HCT116 (cell line): ENCODE measurements at places on chromosomes 7 and 10.

GRCh38 chr10:11017570-11018431, at the start of gene CELF2:
TSS of gene CELF2 (plus strand) at chr10:11017872. CDS start at chr10:11018090, 218 bp downstream.
- no peak for DNase-seq

DNA sequence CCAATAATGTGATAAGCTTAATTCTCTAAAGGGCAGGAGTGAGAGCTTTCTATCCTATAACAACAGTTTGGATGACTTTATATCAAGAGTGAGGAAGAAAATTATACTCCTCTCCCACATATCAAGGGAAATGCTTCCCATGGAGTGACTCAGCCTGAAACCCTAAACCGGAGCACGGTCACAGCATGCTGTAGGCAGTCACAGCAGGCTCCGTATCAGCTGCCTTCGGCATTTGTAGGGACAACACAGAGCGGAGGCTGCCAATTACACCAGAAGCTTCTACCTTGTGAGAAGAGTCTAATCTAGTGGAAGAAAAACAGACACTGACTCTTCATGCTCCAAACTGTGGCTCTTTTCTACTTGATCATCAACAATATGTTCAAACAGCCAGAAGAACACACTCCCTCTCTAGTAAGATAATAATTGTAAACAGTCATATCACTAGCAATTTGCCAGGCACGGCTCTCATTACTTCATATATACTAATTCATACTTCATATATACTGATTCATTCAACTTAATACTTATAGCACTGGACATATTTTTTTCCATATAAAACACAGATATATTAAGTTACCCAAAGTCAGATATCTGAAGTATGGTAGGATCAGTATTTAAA, 65.9 kb downstream of the DGKB start:
- peak; percentile 10 for DNase-seq

DNA sequence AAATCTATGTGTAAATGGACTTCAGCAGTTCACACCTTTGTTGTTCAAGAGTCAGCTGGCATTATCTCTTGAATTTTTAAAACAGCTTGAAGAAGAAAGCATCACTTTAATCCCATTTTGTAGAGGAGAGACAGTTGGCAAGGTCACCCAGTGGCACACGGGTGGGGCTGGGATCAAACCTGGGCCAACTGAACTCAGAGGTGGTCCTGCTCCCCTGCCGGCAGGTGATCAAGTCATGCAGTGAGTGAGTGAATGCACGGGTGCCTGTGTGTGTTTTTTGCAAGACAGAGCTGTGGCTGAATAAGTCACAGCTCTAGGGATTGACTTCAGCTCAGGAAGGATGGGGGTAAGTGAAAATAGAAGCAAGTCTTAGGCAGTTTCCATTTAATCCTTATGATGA, 9.5 kb downstream of the GHRHR start:
- no peak for DNase-seq

DNA sequence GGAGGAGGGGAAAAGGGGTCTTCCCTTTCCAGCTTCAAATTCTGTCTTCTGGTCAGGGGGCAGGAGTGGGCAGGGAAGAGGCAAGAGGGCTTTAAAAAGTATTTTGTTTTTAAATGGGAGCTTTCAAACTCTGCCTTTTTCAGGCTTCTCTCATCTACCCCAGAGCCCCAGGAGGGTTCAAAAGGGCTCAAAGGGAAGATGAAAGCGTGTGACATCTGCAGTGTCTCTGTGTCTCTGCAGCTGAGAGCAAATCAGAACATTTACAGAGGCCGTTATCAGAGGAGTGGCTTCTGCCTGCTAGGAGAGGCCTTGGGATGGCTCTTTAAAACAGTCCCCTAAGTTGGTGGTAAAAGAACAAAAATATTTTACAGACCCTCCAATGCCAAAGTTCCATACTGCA, 30.3 kb downstream of the TRIM8 start:
- no peak for DNase-seq

- DNase-seq = no peak
These were observed 314.5 kb upstream of the AKR1E2 start for GRCh38 chr10:4511509-4511908.

- DNase-seq = no peak
These were observed 18.1 kb downstream of the RAB11FIP2 start for GRCh38 chr10:118028619-118029018.

DNA sequence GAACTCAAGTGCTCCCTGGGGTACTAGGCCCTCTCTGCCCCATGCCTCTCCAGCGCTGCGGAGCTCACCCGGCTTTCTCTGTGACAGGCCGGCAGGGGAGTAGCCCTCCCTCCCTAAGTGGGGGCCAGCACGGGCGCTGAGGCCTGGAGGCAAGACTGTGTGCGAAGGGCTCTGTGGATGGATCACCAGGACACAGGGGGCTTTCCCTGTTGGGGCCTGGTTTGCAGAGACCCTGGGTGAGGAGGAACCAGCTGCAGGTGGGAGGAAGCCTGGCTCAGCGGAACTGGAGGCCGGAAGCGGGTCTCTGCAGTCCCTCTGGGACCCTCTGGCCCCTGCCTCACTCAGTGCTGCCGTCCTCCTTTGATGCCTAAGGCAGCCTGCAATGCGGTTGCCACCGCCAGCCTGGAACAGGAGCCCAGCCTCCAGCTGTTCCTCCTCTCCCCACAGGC, 106.0 kb downstream of the CYTH3 start:
- no peak for DNase-seq

DNA sequence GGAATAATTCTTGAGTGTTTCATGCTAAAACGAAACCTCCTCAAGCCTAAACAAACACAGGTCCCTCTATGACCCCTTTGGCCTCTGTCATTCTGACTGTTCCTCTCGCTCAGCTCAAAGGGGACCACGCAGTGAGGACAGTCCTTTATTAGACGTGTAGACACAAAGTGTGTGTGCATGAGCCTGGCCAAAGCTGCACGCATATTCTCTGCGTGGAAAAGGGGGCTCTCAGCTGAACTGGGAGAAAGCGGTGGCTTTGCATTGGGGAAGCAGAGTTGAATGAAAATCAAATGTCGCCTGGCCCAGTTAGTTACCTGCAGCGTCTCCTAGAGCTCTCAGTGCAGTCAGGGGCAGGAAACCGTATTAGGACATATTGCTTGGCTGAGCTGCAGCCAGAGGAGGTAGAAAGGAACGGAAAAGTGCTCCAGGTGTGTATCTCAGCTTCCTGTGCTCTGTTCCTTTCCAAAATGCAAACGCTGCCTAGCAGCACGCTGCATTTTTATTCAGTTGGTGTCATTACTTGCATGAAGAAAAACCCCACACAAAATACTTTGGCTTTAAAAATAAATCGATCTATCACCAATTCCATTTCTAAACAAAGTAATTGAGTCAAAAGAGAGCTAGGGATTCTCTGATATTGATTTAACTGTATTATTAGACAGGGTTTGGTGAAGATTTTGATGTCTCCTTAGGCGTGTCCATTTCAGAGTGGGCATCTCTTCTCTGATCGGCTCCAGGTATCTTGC, 4.9 kb downstream of the GATA3 start:
- no peak for DNase-seq

- DNase-seq = no peak
These were observed 168.6 kb upstream of the NEBL start for GRCh38 chr10:21065621-21066248.

DNA sequence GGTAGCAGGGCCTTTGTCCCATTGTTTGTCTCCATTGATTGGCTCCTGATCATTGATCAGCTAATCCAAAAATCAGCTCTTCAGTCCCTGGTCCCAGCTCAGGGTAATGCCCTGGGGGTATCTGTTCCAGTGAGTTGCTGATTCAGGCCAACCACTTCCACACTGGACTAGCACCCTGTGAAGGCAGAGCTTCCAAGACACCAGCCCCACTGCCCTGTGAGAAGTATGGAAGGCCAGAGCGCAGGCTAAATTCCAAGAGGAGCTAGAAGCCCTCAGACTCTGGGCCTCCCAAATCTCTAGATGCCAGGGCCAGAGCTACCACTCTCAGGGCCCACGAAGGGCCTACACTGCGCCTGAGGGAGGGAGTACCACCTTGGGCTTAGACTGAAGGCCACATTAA, 10.4 kb downstream of the TMEM72 start:
- no peak for DNase-seq

DNA sequence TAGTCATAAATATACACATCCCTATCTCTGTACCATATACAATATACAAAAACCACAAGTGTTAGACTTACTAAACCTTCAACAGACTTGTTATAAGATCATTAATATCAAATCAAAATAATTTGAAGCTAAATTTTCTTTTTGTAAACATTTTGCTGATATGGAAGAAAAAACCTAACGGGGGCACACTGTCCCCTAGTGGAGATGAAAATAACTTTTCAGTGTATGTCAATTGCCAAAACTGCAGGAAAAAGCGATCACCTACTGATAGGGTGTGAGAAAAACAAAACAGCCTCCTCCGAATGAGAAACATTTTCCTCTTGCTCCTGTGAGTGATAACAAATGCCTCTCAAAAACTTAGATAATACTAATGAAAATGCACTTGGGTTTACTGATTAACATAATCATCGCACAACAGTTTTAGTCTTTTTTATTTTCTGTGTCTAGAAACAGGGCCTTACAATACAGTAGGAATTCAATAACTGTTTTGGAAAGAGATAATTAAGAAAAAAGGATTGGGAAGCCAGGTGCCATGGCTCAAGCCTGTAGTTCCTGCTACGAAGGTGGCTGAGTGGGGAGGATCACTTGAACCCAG, 322.7 kb downstream of the CRPPA start:
- DNase-seq = peak; percentile 32

DNA sequence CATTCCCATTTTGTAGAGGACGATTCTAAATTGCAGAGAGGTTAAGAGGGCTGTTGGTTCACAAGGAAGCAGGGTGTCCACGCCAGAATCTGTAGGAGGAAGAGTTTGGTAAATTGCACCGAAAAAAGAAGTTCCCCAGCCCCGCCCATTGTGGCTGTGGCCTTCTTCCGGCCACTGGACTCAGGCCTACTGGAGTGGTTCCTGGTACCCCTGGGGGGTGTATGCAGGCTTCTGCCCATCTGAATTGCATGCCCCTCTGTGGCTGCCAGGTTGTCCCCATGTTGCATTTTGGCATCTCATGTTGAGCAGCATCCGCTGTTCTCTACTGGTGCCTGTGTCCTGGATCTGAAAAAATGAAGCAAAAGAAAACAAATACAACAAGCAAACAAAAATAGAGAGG, 234.2 kb downstream of the WDR11 start:
- DNase-seq = no peak

GRCh38 chr10:131825960-131826650, 74.7 kb upstream of the PPP2R2D start:
- no peak for DNase-seq

DNA sequence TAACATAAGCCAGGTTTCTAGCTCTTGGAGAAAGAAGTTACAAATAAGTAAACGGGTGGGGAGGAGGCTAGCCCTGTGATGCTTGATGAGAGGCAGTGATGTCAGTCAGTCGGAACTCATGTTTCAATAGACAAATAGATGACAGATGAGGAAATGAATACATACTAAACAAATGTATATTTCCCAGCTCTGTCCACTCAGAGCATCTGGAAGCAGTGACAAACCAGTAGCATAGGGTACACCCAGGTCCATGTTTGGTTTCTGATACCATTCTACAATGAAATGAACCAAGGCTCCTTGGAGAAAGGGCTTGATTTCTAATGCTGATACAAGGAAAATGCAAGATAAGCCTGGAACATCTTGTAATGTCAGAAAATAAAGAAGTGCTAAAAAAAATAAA, 30.6 kb downstream of the PODXL start:
- DNase-seq = no peak

DNA sequence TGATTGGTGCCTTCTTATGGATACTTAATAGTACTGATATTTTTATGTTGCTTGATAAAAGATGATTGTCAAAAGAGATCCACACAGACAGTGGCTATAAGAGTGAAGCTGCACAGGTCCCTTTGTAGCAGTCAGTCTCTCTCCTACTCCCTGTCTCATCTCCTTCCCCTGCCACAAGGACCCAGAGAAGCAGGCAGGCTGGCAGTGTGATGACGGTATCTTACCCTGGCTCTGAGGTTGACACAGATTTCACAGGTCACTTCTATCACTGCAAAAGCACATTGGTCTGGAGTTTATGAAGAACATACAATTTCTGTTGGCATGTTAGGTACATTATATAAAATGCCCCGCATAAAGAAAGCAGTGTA, 64.4 kb upstream of the AHR start:
- DNase-seq = no peak

DNA sequence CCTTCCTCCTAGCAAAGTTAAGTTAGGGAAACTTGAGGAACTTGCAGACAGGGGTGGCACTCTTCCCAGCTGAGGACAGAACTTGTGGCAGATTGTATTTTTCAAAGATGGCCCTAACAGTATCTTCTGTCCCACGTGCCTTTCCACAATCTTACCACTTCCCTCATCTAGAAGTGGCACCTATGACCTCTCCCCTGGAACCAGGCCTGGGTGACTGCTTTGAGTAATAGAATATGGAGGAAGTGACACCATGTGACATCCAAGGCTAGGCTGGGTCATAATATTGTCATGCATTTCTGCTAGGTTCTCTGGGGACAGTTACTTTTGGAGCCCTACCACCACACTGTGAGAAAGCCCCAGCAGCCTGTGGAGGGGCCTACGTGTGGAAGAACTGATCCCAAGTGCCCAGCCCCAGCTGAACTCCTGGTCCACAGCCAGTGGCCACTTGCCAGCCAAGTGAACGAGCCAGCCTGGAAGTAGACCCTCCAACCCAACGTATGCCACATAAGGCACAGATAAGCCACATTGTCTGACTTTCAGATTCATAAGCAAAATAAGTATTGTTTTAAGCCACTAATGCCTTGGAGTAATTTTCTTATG, 193.7 kb downstream of the PTPN20 start:
- no peak for DNase-seq

- no peak for DNase-seq
These were observed 138.6 kb downstream of the PPP1R17 start for GRCh38 chr7:31825576-31825975.

DNA sequence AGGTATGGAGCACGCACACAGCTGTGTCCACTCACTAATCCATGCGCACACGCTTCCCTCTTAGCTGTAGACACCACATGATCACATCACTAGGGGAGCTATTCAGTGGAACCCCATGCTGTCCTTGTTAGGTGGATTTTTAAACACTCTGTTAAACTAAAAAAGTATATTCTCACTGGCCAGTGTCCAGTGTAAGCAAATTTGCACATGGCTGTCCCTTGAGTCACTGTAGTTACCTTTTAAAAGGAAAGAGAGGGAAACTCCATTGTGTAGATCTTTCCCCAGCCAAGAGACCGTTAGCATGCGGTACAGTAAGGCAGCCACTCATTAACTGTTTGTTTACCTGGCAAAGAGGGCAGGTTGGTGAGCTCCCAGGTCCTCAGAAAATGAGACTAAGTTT, 81.6 kb upstream of the INSYN2A start:
- no peak for DNase-seq

DNA sequence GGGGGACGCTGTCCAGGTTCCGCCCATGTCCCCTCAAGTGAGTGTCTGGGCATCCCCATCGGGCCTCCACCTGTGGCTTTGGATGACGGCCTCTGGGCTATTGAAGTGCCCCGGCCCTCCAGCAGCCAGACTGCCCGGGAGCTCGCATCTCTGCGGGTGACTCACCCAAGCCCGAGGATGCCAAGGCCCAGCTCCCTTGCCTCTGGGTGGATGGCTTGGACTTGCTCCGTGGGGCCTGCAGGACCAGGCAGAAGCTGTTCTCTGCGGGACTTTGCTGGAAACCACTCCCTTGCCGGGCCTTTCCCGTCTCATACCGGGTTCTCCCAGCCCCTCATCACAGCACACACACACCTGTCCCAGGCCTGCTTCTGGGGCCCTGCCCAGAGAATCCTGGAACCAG, 22.4 kb downstream of the DPYSL4 start:
- no peak for DNase-seq

GRCh38 chr10:108445746-108446145, 1281.2 kb upstream of the SORCS1 start:
- DNase-seq = no peak
